ENCODE measurements at places on chromosomes 7 and 10.

DNA sequence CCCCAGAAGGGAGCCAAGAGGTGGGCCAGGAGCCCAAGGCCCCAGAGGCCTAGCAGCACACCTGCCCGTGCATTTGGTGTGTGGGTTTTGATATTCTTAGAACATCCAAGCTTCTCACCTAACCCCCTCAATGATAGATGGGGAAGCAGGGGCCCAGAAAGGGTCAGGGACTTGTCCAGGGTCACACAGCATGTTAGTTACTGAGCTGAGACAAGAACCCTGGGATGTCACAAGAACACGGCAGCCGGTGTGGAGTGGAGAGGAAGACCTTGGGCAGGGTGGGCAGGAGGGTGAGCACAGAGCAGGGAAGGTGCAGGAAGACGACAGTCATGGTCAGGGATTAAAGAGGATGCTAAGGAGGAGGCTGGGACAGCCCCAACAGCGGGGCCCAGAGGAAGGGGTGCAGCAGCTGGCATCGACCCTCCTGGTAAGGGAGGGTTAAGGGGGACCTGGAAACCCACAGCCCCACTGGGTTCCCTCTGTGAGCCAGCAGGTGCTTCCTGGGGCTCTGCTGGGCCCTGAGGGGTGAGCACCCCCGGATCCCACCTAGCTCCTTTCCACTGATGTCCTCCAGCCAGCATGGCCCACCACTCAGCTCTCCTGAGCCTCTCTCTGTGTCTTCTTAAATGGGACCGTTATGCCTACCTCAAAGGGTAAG, 44.4 kb downstream of the UNC5B start:
- DNase-seq, result no peak

GRCh38 chr10:32959006-32959920, 1.2 kb upstream of the ITGB1 start:
- DNase-seq, result no peak

DNA sequence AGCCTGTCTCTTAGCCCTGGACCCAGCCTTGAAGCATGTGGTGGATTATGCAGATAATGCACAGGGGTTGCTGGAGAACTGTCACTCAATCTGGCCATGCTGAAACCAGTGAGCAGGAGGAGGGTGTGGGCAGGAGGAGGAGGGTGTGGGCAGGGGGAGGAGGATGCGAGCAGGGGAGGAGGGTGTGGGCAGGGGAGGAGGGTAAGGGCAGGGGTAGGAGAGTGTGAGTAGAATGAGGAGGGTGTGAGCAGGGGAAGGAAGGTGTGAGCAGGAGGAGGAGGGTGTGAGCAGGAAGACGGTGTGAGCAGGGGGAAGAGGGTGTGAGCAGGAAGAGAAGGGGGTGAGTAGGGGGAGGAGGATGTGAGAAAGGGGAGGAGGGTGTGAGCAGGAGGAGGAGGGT, 18.8 kb downstream of the CAMK2B start:
- DNase-seq, result no peak

DNA sequence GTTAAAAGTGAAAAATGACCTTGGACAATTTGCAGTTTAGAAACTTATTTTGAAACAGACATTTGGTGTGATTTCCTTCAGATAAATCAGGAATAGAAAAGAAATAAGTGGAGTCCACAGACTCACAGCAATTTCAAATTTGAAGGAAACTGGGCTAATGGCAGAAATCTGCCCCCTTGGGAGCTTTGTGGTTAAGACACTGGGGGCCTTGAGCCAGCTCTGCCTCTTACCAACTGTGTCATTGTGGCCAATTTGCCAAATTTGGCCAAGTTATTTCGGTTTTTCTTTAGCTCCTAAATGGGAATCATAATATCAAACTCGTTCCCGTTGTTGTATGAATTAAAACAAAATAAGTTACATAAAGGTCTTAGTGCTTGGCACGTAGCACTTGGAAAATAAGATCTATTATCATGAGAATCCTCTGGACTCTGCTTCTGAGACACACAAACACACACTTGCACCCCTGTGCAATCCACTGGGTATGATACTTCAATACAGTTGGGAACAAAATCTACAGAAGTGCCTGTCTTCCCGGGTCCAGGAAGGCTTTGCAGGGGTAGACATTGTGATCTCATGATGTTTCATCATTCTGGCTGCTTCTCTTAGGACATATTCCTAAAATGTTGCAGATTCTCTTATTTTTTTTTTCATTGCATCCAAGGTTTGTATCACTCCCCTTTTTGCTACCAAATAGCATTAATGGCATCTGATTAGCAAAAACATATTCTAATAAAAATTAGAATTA, 4.9 kb downstream of the ARMC3 start:
- DNase-seq, result no peak

- DNase-seq, result no peak
Measured at GRCh38 chr7:120332433-120332832, 59.5 kb downstream of the KCND2 start.

Measured in T-cell (primary cell).